ENCODE measurements at places on chromosomes 12 and 14.

- no peak for DNase-seq
Observed at GRCh38 chr14:38931969-38932652, 170.9 kb downstream of the SEC23A start.

GRCh38 chr14:20802341-20803084 is at the start of gene RNASE1:
Gene RNASE1, minus strand, starts transcription at chr14:20802844. Its CDS starts 776 bp downstream, at chr14:20802068.
- DNase-seq, result no peak

DNA sequence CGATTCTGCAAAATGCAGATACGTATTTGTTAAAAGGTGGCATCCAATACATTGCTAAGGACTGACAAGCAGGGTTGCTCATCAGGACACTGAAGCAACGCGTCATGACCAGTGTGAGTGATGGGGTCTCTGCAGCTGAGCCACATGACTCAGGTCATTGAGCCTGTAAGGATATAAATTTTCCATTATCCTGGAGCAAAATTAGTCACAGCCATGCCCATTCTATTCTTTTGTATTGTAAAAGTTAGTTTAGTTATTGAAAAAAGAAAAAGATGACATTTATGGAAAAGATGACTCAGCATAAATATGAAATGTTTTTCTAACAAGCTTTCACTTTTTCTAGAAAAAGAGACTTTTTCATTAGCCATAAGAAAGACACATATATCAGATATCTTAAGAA is 268.0 kb upstream of the TMEM132C start:
- DNase-seq, result no peak

- DNase-seq, result peak; percentile 72
Observed at GRCh38 chr14:74302634-74303569, at the start of gene ABCD4. Gene ABCD4, minus strand, starts transcription at chr14:74302934. Its CDS starts 22 bp downstream, at chr14:74302912.

DNA sequence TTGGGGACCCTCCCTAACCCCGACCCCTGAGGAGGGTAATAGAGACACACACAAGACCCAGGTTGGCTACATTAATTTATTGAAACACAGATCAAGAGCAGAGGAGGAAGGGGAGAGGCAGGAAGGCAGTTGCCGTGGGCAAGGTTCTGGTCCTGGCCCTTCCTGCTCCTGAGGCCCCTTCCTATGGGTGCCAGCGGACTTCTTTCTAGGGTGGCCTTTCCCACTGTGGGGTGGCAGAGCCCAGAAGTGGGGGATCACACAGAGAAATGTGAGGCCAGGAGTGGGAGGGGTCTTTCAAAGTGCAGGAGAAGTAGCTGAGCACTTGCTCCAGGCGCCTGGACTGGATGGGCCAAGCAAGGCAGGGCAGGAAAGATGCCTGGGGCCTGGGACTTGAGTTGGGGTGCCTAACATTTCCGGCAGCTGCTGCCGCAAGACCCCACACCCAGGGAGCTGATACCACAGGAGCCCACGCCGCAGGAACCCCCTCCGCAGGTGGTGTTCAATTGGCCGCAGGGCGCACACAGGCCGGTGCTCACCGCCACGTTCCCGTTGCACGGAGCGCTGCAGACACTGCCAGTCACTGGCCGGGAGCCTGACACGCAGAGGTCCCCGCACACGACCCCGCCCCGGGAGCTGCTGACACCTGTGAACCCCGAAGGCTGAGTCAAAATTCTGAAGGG is 5.3 kb downstream of the KRT81 start:
- DNase-seq, result no peak

- no peak for DNase-seq
Observed at GRCh38 chr12:6685814-6686213, 3.4 kb downstream of the ZNF384 start.

- DNase-seq, result peak; percentile 20
Observed at GRCh38 chr14:102778338-102779083, 1.3 kb downstream of the TRAF3 start.

DNA sequence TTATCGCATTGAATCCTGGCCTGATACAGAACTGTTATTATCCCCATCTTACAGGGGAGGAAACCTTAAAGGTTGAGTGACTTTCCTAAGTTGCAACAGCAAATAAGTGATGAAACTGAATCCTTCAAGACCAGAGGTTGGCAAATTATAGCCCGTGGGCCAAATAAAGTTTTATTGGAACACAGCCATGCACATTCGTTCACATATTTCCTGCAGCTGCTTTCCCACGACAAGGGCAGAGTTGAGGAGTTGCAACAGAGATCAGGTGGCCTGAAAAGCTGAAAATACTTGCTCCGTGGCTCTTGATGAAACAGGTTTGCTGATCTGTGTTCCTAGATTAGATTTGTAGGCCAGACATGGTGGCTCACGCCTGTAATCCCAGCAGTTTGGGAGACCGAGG is 126.7 kb downstream of the PHETA1 start:
- no peak for DNase-seq

- DNase-seq, result no peak
Observed at GRCh38 chr12:115208098-115208497, 524.1 kb upstream of the TBX3 start.

- DNase-seq, result no peak
Observed at GRCh38 chr14:68675233-68675577, 117.7 kb downstream of the ZFP36L1 start.

DNA sequence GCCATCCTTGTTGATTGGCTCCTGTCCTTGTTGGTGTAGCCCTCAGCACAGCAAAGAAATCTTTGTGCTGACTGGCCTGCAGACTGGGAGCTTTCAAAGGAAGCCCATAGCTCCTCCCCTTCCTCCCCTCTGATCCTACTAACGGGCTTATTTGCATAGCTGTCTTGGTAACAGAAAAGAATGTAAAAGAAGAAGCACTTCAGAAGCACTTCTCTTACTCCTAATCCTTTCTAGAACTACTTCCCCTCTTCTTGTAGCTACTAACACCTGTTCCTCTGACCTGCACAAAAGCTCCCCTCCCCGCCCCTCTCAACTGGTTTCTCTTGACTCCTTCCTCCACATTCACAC is 14.3 kb upstream of the RIC8B start:
- DNase-seq, result no peak

DNA sequence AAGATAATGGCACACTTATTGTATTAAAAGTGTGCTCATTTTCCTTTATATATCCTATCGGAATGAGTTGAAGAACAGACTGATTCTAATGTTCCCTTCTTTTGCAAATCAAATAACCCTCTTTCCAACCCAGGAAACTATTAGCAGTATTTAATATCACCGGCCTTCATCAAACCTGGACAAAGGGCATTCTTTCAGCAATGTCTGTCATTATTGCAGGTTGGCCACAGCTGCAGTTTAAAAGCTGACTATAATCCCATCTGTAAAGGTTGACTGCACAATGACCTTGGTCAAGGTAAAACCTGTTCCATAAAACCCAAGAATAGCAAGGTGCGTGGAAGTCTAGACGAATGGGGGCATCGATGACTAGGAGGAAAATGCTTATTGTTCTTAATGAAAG is 472.3 kb upstream of the SOX5 start:
- no peak for DNase-seq

DNA sequence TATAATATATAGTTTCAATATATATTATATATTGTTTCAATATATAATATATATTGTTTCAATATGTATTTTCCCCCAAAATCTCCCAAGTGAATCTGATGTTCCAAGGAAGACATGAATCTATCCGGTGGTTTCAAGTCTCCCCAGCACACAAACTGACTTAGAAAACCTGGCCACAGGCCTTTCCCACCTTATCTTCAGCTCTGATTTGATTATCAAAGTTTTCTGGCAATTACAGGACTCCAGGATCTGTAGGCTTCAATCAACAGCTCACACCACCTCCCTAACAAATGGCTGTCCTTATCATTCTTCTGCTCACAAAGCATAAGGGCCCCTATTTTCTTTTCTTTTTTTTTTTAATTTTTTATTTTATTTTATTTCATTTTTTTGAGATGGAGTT is 22.7 kb upstream of the SPTSSA start:
- no peak for DNase-seq

DNA sequence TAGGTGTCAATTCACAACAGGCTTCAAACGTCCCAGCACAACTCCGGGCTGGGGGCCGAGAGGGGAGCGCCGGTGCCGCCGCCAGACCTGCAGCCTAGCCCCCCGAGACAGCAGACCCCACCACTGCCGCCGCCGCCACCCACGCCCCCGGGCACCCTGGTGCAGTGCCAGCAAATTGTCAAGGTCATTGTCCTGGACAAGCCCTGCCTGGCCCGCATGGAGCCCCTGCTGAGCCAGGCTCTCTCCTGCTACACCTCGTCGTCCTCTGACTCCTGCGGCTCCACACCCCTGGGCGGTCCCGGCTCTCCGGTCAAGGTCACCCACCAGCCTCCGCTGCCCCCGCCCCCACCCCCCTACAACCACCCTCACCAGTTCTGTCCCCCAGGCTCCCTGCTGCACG is 39.4 kb downstream of the SLC6A12 start:
- no peak for DNase-seq

Data from stimulated activated CD4-positive, alpha-beta T cell treated with anti-CD3 and anti-CD28 coated beads, Interleukin-2, amount 100 ng/mL, for 4 hours (primary cell).